ENCODE measurements at places on chromosomes 7 and 10.

- no peak for DNase-seq
Measured at GRCh38 chr10:79547973-79548372, 12.2 kb downstream of the SFTPA2 start.

DNA sequence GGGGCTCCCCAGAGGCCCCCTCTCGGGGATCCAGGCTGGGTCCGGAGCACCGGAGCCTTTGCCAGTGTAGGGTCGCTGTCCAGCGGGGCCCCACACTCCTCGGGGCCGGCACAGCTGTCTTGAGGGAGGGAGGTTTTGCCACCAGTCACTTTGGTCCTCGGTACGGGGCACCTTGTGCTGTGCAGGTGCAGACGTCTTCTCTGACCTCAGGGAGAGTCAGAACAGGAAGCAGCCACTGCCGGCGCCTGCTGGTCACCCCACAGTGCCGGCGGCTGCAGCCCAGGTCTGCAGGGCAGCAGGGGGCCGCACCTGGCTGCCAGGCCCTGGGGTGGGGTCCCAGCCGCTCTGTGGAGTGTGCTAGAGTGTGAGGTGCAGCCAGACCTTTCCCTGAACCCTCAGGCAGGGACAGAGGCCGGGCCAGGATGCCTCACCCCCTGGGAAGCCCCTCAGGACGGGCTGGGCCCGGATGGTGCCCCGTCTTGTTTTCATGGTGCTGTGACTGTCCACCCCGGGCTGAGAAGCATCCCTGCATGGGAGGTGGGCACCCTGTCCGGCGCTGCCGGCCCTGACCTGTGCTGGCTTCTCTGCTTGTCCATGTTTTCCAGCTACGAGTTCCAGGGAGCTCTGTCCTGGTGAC is 8.2 kb downstream of the MAFK start:
- DNase-seq: no peak

GRCh38 chr7:50382455-50382854 is 67.7 kb downstream of the FIGNL1 start:
- DNase-seq: no peak

DNA sequence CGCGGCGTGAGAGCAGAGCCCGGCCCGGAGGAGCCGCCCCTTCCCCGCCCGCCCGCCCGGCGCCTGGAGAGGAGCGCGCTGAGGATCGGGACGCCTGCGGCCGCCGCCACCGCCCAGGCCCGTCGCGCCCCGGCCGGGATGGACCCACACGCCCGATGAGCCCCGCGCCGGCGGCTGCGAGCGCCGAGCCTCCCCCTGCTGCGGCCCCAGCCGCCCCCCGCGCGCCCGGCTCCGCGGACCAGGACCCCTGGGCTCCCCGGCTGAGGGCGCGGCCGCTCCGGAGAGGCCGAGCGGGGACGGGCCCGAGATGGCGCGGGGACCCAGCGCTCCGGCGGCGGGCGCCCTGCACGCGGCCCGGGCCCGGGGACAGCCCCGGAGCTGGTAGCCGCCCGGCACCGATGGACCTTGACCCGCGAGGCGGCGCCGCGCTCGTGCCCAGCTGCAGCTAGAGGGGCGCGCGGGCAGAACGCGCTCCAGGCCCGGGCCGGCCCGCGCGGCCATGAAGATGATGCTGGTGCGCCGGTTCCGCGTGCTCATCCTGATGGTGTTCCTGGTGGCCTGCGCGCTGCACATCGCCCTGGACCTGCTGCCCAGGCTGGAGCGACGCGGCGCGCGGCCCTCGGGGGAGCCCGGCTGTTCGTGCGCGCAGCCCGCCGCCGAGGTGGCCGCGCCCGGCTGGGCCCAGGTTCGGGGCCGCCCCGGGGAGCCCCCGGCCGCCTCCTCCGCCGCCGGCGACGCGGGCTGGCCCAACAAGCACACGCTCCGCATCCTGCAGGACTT is 520 bp downstream of the FAM20C start:
- DNase-seq: no peak

GRCh38 chr10:7610026-7610425 is 56.7 kb downstream of the ITIH5 start:
- no peak for DNase-seq

GRCh38 chr7:118583641-118584040 is 359.1 kb downstream of the ANKRD7 start:
- no peak for DNase-seq

GRCh38 chr7:141251957-141252356 is 178.1 kb downstream of the TMEM178B start:
- DNase-seq: no peak

- DNase-seq: peak; percentile 32
Measured at GRCh38 chr7:100211342-100211780, 8.4 kb upstream of the PVRIG start.

- DNase-seq: no peak
Measured at GRCh38 chr10:52491246-52491995, 177.3 kb downstream of the DKK1 start.

DNA sequence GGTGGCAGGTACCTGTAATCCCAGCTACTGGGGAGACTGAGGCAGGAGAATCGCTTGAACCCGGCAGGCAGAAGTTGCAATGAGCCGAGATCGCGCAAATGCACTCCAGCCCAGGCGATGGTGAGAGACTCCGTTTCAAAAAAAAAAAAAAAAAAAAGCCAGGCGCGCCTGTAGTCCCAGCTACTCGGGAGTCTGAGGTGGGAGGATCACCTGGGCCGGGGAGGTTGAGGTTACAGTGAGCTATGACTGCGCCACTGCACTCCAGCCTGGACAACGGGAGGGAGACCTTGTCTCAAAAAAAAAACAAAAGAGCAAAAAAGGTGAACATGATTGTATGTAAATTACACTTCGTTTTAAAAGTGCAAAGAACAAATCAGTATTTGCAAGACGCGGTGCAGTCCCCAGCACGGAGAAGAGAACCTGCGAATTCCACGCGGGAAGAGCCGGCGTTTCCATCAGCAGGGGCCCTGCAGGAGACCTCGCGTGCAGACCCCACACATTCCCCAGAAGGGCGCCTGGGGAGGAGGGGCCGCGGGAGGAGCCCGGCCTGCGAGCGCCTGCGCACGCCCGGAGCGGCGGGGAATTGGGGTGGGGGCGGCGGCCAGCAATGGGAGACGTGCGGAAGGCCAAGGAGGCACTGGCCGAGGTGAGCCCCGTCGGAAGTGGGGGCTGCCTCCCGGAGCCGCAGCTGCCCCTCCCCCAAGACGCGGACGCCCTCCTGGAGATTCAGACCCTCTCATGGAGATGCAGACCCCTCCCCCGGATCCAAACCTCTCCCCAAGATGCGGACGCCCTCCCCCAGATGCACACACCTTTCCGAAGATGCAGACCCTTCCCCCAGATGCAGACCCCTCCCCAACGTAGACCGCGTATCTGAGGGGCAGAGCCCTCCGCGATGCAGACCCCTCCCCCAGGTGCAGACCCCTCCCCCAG is 16.7 kb upstream of the SUN1 start:
- DNase-seq: no peak

GRCh38 chr10:117536072-117536865 is 6.3 kb upstream of the EMX2 start:
- no peak for DNase-seq

- no peak for DNase-seq
Measured at GRCh38 chr7:36021367-36021766, 131.7 kb upstream of the EEPD1 start.

DNA sequence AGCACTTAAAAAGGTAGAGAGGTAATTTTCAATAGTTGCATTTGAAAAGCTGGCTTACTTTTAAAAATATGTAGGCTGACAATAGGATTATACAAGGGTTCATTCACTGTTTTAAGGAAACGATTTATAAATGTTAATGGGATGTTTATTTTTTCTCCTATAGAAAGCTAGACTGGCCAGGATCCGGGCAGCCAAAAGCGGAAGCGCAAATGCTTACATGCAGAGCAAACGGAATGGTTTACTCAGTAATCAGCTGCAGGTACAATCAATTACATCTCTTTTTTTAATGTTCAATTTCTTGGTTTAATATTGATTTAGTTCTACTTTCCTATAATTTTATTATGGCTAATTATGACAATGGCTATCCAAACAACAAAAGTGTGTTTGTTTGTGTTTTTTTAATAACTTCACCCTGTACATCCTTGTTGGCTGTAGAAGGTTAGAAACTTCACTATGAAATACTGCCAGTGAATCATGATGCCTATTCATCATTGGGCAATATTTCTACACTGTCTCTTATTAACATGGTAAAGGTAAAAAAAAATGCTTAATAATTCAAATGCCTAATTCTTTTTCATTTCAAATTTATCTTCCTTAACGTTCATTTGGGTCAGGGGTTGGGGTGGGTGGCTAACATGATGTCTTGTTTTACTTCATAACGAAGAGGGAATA is 116.4 kb downstream of the TSPAN12 start:
- DNase-seq: no peak

GRCh38 chr10:79933961-79934360 is 14.9 kb downstream of the SFTPD start:
- no peak for DNase-seq

GRCh38 chr10:123462756-123463155 is 203.4 kb upstream of the GPR26 start:
- DNase-seq: no peak

DNA sequence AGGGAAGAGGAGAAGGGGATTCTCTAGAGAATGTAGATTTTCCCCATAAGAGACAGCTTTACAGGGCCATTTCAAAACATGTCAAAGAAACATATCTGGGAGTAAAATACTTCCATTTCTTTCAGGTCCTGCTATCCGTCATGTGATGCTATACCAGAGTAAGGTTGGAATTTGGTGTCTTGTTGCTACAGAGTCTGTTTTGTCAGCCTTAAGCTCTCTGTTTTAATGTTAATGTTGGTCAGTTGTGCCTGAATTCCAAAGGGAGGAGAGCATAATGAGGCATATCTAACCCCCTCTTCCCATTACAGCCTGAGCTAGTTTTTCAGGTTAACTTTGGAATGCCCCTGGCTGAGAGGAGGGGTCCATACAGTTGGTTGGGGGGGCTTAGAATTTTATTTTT is 94.7 kb upstream of the CCDC71L start:
- no peak for DNase-seq
